ENCODE measurements at places on chromosomes 11 and 22. TPM values are rescaled to one million over a fixed set of nuclear protein-coding genes. Genes with fewer than 3 reads are reported as not detected.

DNA sequence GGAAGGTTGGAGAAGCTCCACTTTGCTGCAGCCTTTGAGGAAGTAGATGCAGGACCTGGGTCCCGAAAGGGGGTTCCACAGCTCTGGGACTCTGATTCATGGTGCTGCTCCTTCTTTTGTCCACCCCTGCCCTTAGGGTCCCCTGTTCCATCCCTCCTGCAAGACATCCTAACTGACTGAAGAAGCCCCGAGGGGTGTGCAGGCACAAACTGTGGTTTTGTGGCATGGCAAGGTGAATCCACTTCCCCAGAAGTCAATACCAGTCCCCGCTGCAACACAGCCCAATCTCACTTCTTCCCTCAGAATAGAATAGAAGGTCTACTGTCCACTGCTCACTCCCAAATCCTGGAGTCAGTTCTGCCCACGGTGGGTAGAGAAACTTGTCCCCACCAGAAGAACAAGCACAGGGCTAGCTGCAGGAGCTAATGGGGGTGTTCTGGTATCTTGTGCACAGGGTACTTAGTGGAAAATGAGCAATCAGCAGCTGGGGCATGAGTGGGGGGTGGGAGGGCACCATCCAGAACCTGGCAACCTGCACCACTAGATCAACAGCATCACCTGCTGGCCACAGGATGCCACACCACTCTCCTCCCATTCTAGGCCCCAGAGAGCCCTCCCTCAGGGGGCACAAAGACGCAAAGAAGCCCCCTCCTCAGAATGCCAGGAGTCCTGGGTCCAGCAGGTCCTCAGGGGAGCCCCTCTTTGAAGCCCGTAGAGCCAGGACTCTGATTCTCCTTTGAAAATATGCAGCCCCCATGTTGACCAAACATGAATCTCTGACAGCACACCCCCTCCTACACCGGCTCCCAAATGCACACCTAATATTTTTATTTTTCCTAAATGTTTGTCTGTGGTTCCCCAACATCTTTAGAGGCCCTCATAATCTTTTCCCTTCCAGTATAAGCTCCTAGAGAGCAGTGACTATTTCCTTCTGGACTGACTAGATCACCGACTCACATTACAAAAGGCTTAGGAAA, 14.1 kb downstream of the SPATA19 start:
- no peak overlapping the region for H3K4me3 ChIP-seq
- no peaks in the 10 kb centered on the region for H3K4me1 ChIP-seq
- peak; percentile 3 for DNase-seq
- no peak overlapping the region for H3K27ac ChIP-seq
- H3K36me3 ChIP-seq: no peaks in the 10 kb centered on the region

- H3K27me3 ChIP-seq: no peaks in the 10 kb centered on the region
- DNase-seq: no peak
- H3K27ac ChIP-seq: no peak overlapping the region
- no peak overlapping the region for H3K4me3 ChIP-seq
- H3K4me1 ChIP-seq: peaks cover 11% of the 10 kb centered on the region
These were observed 58.1 kb downstream of the LINC01488 start for GRCh38 chr11:69539416-69540117.

DNA sequence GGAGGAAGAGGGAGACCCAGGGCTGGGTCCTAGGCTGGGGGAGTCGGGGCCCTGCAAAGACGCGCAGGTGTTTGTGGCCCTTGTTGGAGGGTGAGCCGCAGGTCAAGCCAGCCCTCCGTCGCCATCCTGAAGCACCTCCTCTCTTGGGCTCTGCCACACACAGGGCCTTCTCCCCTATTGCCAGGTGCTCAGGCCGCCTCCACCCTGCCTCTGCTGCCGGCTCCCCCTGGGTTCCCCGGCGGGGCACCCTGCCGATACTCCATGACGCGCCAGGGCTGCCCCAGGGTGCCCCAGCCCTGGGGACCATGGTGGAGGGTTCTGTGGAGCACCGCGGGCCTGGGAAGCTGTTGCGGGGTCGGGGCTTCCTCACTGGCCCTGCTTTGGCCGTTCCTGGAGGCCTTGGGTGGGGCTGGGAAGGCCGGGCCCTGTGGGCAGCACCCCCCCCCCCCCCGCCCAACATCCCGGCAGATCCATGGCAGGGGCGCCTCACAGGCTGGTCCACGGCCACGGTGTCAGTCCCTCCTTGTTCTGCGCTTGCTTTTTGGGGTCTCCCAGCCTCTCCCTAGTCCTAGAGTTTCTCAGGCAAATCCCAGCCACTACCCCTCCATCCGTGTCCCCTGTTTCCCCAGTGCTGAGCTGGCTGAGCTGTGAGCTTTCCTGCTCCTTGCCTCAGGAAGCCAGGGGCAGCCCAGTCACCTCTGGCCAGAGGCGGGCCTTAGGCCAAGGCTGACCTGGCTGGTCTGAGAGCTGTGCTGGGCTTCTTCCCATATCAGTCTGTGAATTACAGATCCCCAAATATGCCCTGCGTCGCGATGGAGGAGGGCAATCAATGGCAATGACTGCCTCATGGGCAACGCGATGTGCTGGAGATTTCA, 2.3 kb upstream of the ADORA2A start:
- H3K4me3 ChIP-seq: no peak overlapping the region
- DNase-seq: no peak
- H3K27ac ChIP-seq: no peak overlapping the region
- no peaks in the 10 kb centered on the region for H3K4me1 ChIP-seq
- no peaks in the 10 kb centered on the region for H3K27me3 ChIP-seq

Gene OR51E1
- not detected for total RNA-seq

Gene MUC6
- not detected for total RNA-seq

Gene KRTAP5-10
- total RNA-seq: not detected

Gene TMPRSS5
- total RNA-seq: not detected

DNA sequence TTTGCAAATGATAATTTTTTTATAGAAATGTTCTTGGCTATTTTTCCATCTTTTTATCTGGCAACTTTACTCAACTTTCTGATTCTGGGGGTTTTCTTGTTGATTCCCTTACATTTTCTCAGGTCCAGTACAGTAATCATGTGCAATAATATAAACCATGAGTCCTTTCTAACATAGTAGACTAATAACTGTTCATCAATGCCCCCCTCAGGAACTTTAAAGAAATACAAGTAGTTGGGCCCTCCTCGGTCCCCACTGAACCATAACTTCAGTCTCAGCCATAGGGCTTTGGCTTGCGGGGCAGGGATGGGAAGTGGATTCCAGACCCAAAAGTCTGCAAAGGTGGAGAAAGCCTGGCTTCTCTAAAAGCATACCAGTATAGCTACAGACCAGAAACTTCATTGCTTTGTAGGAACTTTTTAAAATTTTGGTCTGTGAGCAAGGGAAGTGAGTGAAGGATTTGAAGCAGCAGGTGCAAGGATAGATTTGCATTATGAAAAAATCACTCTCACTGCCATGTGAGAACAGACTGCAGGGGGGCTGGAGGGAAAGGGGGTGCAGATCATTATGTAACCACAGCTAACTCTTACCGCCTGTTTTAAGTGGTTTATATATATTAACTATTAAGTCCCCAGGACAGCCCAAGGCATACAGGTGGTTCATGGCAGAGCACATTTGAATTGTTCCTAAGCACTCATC, 10.4 kb upstream of the TUB start:
- peak; percentile 75 for DNase-seq
- no peaks in the 10 kb centered on the region for H3K27me3 ChIP-seq
- H3K27ac ChIP-seq: no peak overlapping the region
- no peak overlapping the region for H3K4me3 ChIP-seq
- no peaks in the 10 kb centered on the region for H3K36me3 ChIP-seq

Data from GM23248 (cell line).